Stimulated activated CD8-positive, alpha-beta memory T cell treated with anti-CD3 and anti-CD28 coated beads, Interleukin-4, amount 100 ng/mL, for 1 hour (primary cell): ENCODE measurements at places on chromosomes 3 and 15.

- DNase-seq, result no peak
Measured at GRCh38 chr15:76339305-76340197, 3.0 kb downstream of the ISL2 start.

GRCh38 chr3:132346841-132347736 is 29.9 kb downstream of the ACP3 start:
- DNase-seq, result no peak

DNA sequence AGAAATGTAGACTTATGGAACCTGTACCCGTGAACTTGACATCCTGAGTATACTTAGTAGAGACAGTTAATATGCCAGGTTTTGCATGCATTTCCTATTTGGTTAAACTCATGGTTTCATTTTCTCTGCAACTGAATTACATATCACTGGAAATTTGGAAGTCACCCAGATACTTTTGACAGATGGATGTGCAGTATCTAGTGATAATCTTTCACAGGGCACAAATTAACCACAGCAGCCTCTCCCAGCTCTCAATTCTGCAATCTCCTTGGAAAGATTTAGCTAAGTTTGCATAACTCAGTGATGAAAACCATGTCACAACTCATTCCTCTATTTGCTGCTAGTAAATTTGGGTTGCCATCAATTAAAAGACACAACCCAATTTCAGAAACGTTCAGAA is 162.3 kb upstream of the TPM1 start:
- no peak for DNase-seq

GRCh38 chr3:67458408-67458807 is 196.0 kb downstream of the SUCLG2 start:
- DNase-seq, result no peak

- DNase-seq, result no peak
Measured at GRCh38 chr3:52494445-52494844, 693 bp upstream of the STAB1 start.

DNA sequence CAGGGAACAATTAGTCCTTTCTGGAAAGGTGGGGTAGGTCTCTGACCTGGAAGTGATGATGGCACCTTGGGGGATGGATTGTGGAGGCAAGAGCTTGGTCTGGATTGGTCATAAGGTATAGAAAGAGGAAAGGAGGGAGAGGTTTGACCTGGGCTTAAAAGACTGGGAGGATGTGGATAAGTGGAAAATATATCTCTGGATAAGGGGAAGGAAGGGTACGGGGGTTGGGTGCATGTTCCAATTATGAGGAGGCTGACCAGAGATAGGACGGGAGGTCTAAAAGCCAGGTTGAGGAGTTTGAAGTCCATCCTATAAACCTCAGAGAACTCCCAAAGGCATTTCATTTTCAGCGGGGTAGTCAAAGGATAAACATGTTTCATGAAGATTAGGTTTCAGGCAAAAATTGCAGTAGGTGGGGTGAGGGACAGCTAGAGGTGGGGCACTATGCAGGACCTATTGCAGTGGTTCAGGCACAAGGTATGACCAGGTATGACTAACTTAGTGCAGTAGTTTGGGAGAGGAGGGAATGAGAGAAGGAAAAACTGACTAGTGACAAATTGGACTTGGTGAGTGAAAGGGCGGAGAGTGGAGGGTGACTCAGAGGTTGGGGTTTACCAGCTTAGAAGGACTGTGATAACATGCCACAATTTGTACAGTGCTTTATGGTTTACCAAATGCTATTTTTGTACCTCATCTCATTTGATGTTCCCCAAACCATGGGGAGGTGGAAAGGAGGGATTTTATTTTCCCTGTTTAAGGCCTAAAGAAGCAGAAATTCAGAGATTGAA is 10.7 kb downstream of the PDE8A start:
- no peak for DNase-seq

GRCh38 chr15:77014132-77015081 is 19.5 kb downstream of the PSTPIP1 start:
- DNase-seq, result no peak

DNA sequence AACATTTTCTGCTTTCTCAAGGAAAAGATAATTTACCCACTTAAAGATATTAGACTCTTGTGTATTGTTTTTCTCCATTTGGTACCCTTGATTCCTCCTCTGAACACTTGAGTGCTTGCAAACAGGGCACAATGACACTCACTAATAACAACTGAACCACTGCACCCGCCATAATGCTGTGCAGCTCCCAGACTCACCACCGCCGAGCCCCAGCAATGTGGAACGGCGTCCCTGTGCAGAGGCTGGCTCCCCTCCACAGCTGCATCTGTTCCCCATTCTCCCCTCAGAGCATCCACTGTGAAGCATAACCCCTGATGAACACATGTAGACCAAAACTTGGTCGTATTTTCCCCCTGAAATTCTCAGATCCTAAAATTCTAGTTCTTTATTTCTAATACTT is 276.2 kb upstream of the PLSCR5 start:
- no peak for DNase-seq

DNA sequence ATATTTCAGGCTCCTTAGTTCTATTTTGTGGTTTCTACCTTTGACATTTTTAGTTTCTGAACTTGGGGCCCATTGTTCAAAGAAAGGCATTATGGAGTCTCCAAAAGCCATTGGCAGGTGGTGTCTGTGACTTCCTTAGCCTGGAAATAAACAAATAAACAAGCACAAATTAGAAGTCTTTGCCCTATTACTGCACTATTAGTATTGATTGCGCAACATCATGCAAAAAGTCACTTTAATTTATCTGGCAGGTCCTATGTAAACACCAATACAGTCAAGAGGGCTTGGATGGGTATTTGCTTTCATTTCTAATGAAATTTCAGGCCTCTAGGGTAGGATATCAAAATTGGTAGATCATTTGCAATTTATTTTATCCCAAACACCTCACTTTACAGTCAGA is 85.6 kb downstream of the LPP start:
- DNase-seq, result no peak

DNA sequence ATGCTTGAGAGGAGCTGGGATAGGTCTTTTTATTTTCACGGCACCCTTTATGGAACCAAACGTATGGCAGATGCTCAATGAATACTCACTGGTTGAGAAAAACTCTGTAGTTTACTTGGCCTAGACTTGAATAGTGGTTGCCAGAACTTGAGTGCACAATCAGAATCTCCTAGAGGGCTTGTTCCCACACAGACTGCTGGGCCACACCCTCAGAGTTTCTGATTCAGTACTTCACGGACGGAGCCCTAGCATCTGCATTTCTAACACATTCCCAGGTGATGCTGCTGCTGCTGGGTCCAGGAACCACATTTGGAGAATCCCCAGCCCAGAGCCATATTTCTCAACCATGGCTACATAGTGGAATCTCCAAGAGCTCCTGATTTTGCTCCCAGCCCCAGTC is 24.6 kb downstream of the CA12 start:
- no peak for DNase-seq

DNA sequence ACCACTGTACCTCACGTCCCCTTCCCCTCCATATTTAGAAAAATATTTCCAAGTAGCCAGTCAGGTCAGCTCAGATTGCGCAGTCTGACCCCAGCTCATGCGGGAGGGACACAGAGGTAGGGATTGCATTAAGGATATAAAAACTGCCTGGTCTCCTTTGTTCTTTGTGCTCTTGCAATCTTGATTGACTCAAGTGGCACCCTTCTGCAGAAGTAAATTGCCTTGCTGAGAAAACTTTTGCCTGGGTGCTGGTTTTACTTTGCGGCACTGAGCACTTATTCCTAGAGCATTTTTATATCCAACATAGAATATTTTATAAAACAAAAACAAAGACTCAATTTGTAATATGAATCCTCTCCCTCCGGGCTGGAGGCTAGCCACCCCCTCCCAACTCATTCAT is 54.8 kb downstream of the BTD start:
- DNase-seq, result no peak

DNA sequence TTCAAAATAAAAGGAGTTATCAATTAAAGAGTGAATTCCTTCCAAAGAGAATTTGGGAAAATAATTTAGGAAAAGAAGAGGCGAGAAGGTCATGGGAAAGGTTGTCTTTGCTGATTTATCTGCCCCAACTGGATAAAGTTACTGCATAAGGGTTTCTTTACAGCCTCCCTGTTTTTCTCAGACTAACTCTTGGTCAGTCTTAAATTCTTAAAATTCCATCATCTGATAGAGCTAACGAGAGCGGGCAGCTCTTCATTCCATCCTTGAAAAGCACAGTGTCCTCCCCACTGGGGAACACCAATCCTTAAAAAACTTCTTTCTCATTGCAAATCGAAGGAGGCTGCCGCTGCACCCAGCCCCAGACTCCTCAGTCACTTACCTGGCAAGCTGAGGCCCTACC is 107.2 kb downstream of the PGPEP1L start:
- no peak for DNase-seq

- DNase-seq, result no peak
Measured at GRCh38 chr15:101124731-101125451, 127.0 kb downstream of the CHSY1 start.

- no peak for DNase-seq
Measured at GRCh38 chr3:118618247-118619040, 416.2 kb downstream of the IGSF11 start.

DNA sequence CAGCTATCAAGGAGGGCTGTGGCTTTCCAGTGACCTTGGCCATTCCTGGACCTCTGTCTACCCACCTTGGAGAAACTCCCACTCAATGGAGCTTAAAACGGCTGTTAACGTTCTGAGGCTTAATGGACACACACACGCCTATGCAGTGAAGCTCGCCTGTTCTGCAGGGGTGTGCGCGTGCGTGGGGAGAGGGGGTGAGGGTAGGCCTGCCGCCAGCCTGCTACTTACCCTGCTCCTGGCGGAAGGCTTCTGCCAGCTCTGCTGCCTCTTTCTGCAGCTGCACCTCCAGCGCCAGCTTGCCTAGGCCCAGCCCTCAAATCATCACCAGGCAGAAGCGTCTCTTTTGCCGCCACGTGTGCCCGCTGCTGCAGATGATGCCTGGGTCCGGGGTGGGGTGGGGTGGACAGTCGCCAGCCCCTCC is 23.2 kb upstream of the PARL start:
- no peak for DNase-seq

GRCh38 chr15:41487381-41487780 is 6.3 kb upstream of the ITPKA start:
- no peak for DNase-seq

DNA sequence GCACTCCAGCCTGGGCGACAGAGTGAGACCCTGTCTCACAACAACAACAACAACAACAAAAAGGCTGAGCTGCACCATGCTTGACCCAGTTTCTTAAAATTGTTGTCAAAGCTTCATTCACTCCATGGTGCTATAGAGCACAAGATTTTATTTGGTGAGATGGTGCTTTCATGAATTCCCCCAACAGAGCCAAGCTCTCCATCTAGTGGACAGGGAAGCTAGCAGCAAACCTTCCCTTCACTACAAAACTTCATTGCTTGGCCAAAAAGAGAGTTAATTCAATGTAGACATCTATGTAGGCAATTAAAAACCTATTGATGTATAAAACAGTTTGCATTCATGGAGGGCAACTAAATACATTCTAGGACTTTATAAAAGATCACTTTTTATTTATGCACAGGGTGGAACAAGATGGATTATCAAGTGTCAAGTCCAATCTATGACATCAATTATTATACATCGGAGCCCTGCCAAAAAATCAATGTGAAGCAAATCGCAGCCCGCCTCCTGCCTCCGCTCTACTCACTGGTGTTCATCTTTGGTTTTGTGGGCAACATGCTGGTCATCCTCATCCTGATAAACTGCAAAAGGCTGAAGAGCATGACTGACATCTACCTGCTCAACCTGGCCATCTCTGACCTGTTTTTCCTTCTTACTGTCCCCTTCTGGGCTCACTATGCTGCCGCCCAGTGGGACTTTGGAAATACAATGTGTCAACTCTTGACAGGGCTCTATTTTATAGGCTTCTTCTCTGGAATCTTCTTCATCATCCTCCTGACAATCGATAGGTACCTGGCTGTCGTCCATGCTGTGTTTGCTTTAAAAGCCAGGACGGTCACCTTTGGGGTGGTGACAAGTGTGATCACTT is 2.0 kb downstream of the CCR5 start:
- no peak for DNase-seq

GRCh38 chr3:196222876-196223595 is 6.7 kb downstream of the SLC51A start:
- no peak for DNase-seq

GRCh38 chr15:61266921-61267320 is 37.8 kb upstream of the RORA start:
- no peak for DNase-seq

DNA sequence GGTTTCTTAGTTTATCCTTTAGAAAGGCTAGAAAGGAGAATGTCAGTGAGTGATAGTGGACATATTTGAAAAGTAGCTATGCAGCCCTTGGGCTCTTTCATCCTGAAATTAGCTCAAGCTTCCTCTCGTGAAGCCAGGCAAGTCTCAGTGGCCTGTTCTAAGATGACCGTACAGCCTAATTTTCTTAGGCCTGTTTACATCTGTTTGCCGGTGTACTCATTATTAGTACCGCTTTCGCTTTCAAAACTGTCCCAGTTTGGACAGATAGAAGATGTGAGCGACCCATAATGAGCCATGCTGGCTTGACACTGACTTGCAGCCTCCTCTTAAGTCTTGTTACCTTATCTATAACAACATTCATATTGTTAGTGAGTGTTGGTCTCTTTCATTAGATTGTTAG is 5.7 kb upstream of the ARL14 start:
- no peak for DNase-seq

GRCh38 chr3:171528102-171528501 is 67.9 kb upstream of the TNIK start:
- DNase-seq, result no peak

GRCh38 chr3:65723985-65724384 is 314.7 kb downstream of the MAGI1 start:
- DNase-seq, result no peak

GRCh38 chr3:16917256-16917935 is 32.6 kb downstream of the PLCL2 start:
- DNase-seq, result no peak

DNA sequence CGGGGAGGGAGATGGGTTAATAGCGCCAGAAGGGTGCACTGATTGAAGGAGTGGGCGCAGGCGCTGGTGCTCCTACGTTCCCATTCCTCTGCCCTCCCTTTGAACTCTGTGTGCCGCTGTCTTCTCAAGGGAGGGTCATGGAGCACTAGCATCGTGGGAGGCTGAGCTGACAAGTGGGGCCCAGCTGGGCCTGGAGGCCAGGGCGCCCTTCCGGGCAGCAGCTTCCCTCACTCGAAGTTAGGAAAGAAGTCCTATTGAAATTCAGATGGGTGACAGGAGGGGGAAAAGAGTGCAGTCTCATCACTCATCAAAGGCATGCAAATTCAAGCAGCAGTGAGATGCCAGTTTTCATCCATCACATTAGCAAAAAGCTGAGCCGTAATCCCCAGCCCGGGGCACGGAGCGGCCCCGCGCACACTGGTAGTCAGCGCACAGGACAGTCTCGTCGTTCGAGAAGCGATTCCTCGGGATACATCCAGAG is 128.2 kb downstream of the LRRK1 start:
- no peak for DNase-seq

DNA sequence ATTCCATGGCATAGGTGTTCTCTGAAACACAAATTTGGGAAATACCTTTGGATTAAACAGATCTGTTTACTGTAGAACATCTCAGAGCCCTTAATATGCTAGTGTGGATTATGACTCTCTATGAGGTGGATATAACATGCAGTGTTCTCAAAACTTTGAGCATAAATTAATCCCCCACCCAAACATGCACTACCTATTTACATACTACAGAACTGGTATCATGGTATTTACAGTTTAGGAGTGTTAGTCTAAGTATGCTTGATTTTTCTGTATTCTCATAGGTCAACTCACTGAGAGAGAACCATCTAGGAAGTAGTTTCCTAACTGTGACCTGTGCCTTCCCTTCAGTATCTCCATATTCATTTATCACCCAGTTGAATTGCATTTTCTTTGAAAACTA is 30.9 kb upstream of the ZNF609 start:
- no peak for DNase-seq

GRCh38 chr15:65067645-65068402 is at the start of gene RASL12:
Gene RASL12 (minus strand): TSS chr15:65067991. CDS start chr15:65067835, 156 bp downstream.
- DNase-seq, result no peak
